ENCODE measurements at places on chromosomes 12 and 14.
A peak's percentile ranks its signal among the peaks of the same experiment; 100 is the strongest.

DNA sequence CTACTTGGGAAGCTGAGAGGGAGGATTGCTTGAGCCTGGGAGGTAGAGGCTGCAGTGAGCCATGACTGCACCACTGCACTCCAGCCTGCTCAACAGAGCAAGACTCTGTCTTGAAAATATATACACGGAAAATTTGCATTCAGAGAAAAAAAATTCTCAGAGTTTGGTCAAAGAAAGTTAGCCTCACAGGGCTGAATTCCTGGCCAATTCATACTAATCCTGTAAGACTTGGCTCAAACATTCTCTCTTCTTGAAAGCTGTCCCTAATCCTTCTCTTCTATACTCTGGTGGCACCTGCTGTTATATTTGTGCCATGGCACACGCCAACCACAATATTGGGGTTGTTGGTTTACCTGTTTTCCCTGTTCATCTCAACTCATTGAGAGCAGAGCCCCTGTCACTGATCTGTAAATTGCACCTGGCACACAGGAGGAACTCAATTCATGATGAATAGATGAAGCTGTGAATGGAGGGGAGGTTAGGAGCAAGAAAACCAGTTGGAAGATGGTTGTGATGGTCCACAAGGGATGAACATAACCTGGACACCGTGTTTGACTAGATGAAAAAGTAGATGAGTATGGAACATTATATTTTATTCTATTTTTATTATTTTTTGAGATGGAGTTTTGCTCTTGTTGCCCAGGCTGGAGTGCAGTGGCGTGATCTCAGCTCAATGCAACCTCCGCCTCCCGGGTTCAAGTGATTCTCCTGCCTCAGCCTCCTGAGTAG is 36.8 kb upstream of the SPTSSA start:
- DNase-seq: no peak

DNA sequence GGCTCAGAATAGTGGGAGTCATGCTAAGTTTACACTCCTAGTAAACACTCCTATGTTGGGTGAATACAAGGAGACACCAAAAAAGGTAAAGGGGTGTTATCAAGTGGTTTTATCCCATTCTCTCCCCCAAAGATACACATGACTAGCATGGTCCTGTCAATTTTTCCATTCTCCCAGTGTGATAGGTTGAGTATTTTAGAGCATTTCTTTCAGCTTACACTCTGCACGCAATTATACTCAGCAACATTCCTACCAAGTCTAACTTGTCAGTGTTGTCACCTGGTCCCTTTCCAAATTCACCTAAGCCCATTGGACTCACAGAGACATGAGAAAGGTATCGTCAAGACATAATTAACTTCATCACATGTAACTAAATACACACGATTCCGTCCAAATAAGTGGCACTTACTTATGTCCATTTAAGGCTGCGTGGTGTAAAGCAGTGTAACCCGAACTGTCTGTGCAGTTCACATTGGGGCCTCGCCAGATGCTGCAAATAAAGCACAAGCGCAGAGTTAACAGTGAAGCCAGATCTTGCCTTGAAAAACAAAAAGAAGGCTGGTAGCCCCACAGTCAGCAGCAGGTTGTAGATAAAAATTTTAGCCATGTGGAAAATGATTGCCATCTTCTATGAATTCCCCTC is 159.7 kb downstream of the ANKS1B start:
- no peak for DNase-seq

- DNase-seq: no peak
Observed at GRCh38 chr12:42469355-42470175, 120.0 kb downstream of the PRICKLE1 start.

- DNase-seq: no peak
Observed at GRCh38 chr12:125249932-125250331, 184.7 kb downstream of the AACS start.

DNA sequence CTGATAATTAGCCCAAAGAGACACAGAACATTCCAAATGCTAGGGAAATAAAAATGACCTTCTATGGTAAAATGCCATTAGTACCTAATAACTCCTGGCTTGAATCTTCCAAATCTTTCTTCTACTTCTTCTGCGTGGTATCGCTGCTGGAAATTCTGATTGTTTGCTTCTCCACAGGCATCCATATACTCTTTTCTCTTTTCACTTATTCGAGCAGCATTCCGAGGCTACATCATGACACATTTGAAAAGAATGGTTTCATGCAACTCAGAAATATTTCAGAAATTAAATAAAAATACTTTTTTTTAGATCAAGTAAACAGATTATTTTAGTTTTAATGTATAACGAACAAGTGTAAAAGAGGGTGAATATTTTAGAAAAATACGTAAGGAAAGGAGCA is 18.9 kb downstream of the ZCCHC8 start:
- no peak for DNase-seq

DNA sequence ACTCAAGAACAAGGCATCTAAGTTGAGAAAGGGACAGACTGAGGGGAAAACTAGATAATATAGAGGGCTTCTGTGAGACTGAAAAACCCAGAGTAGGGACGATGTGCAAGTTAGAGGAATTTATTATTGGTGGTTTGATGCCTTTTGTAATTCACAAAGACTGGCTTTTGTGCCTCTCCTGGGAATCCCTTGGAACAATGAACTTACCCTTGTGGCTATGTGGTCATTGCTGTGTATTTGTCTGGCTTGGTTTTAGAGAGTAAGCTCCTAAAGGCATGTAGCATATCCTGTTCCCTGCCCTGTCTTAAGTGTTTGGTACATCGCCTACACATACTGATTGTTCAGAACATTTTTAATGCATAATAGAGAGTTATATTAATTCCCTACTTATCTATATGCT is 26.6 kb downstream of the DCN start:
- no peak for DNase-seq

GRCh38 chr14:101595887-101596721 is 34.8 kb downstream of the DIO3 start:
- DNase-seq: peak; percentile 13
